ENCODE measurements at places on chromosomes 12 and 14. TPM values are rescaled to one million over a fixed set of nuclear protein-coding genes. Genes with fewer than 3 reads are reported as not detected.

- DNase-seq: no peak
These were observed 50.3 kb downstream of the VRK1 start for GRCh38 chr14:96847451-96847850.

- DNase-seq: peak; percentile 57
These were observed 12.4 kb downstream of the FAM181A start for GRCh38 chr14:93939304-93940229.

The CLEC1B gene
- total RNA-seq: not detected

The LRP1 gene
- total RNA-seq: 449 TPM

The GLIPR1L2 gene
- 3.3 TPM for total RNA-seq

GRCh38 chr12:79782172-79782900 is 91.6 kb upstream of the PAWR start:
- no peak for DNase-seq

- DNase-seq: no peak
These were observed 65.1 kb upstream of the GPHB5 start for GRCh38 chr14:63383776-63384367.

DNA sequence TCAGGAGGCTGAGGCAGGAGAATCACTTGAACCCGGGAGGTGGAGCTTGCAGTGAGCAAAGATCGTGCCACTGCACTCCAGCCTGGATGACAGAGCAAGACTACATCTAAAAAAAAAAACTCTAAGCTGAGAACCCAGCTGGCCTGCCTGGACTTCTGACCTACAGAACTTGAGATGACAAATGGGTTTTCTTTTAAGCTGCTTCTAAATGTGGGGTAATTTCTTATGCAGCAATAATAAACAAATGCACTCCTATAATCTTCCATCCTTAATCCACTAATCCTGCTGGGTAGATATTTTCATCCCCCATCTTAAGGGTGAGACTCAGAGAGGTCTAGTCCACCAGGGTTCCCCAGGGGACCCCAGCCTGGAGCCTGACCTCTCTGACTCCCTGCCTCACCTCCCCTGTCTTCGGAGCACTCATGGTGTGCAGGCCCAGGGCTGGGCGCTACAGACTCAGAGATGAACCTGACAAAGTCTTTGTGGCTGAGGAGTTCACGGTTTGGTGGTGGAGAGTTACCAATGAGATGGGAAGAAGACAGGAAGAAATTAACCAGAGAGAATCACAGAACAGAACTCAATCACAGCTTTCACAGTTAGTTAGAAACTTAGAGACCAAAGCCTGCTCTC is 39.7 kb upstream of the BDKRB2 start:
- DNase-seq: no peak

DNA sequence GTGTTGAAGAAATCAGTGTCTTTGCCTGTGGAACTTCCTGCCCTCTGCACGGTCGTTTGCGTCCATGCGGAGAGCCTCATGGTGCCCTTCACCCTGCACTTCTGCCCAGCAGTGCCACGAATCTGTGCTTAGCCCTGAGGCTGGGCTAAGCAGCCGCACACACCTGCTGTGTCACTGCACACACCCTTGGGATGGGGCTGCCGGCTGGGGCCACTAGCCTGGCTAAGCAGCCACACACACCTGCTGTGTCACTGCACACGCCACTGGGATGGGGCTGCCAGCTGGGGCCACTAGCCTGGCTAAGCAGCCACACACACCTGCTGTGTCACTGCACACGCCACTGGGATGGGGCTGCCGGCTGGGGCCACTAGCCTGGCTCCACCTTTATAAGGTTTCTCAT is 188.5 kb downstream of the KIF26A start:
- DNase-seq: no peak

DNA sequence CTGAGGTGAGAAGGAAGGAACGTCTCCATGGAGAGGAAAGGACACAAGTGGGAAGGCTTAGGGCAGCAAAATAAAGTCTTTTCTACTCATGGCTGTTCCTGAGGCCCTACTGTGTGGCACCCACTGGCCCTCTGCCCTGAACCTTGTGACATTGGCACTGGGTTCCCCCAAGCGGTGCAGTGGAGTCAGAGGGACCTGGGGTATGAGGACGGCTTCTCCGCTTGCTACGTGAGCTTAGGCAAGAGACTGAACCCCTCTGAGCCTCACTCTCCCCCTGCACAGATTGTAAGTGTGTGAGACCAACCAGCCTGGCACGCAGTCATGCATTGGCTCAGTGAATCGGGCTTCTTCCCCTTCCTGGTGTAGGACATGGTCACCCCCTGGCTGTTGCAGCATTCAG is 19.7 kb downstream of the SLC6A12 start:
- no peak for DNase-seq

The SRP54 gene
- 49.0 TPM for total RNA-seq

DNA sequence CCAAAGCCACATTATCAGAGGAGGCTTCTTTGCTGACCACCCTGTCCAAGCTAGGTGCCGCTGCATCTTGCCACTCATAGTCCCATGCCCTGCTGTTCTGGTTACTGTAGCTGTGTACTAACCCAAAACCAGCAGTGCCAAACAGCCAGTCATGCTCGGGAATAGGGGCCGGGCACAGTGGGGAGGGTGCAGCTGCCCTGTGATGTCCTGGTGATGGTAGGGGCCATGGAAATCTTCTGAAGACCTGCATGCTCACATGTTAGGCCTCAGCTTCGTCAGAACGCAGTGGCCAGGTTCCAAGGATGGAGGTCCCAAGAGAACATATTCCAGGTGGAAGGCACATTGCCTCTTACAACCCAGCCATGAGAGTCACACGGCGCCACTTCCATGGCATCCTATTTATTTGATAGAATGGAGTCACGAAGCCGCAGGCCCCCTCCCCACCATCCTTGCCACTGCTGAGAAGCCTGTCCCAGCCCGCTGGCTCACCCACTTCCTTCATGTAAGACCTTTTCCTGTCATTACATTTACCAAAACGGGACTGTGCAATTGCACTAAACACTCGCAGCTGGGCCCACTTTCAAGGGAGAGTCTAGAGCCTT is 48.5 kb downstream of the FAM222A start:
- DNase-seq: no peak

DNA sequence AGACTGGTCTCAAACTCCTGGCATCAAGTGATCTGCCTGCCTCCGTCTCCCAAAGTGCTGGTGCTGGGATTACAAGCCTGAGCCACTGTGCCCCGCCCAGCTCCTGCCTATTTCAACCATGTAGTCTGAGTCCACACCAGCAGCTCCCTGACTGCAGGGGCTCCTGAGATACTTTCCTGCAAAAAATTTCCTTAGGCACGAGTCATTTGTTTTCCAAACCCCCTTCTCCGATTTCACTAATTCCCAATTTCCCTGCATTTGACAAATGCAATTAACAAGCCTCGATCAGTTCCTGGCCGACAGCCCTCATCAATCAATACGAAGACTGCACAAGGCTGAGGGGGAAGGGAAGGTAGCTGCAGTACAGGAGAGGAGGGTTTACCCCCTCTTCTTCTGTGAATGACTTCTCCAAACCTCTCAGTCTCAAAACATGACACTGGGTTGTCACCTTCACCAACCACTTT is 10.1 kb downstream of the PSMB5 start:
- DNase-seq: no peak

GRCh38 chr12:115388139-115388538 is 704.2 kb upstream of the TBX3 start:
- no peak for DNase-seq

DNA sequence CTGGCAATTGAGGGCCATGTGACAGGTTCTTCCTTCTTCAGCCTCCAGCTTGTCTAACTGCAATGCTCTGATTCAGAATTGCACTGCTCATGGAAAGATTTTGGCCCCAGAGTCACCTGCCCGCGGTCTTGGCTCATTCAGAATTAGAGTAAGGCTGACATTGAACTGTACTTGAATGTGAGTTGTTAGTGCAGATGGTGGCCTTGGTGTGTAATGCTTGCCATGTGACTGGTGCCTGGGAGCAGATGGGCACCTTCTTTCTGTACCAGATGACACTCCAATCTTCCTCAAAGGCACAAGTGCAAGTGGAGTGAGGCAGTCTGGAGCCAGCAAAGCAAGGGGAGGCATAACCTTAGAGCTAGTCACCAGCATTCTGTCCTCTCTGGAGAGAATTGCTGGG is 36.5 kb upstream of the ANO4 start:
- no peak for DNase-seq

GRCh38 chr14:103349982-103350381 is 15.9 kb downstream of the EIF5 start:
- DNase-seq: no peak

DNA sequence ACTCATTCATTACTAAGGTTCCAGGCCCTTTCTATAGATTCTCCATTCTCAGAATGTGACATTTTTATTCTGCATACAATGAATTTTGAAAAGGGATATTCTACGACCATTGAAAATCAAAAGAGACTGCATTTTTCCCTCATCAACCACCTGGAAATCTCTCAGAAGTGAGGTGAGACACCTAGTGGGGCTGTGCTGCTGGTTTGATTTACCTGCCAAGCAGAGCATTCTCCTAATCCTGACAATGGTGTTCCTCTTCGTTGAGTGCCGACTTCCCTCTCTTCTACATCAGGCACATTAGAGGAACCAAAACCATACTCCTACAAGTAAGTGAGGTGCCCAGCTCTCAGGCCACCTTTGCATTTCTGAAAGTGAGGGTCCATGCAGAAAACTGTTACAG is 14.9 kb downstream of the CKB start:
- DNase-seq: no peak

The ACOT6 gene
- 0.39 TPM for total RNA-seq

DNA sequence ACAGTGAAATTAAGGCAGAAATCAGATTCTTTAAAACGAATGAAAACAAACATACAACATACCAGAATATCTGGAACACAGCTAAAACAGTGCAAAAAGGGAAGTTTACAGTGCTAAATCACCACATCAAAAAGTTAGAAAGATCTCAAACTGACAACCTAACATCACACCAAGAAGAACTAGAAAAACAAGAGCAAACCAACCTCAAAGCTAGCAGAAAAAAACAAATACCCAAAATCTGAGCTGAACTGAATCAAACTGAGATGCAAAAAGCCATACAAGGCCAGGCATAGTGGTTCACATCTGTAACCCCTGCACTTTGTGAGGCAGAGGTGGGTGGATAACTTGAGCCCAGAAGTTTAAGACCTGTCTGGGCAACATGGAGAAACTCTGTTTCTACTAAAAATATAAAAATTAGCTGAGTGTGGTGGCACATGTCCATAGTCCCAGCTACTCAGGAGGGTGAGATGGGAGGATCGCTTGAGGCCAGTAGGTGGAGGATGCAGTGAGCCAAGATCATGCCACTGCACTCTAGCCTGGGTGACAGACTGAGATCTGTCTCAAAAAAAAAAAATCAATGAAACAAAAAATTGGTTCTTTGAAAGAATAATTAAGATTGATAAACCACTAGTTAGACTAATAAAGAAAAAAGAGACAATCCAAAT is 33.2 kb upstream of the LDHB start:
- no peak for DNase-seq

Measured in tibial nerve (tissue), 4 donors.